H9 (cell line): ENCODE measurements at places on chromosomes 3 and 15. TPM values are rescaled to one million over a fixed set of nuclear protein-coding genes. Genes with fewer than 3 reads are reported as not detected.

GRCh38 chr3:149575961-149576564 is 81.8 kb downstream of the WWTR1 start:
- H3K27me3 ChIP-seq, result no peaks in the 10 kb centered on the region; the same call in 1 of the 2 replicates
- peaks cover 17% of the 10 kb centered on the region for H3K4me1 ChIP-seq
- H3K36me3 ChIP-seq, result peaks cover 8% of the 10 kb centered on the region

CAMK2N2 gene
- 12.6 and 13.9 TPM in 2 replicates for total RNA-seq

DNA sequence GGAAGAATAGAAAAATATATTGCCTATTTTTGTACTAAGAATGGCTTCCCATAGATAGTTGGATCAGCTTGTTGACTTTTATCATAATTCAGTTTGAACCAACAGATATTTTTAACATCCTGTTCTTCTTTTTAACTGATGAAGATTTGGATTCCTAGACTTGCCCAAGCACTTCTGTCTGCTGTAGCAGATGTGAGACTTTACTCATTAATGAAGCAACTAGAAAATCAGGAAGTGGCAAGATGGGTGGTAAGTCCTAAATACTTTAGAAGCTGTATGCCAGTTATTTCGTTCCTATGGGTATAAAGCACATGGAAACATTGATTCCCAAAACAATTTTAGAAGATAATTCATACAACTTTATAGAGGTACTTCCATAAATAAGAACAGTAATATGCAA is 8.4 kb downstream of the PIGB start:
- DNase-seq, result no peak
- H3K36me3 ChIP-seq, result no peaks in the 10 kb centered on the region
- H3K27me3 ChIP-seq, result no peaks in the 10 kb centered on the region
- no peaks in the 10 kb centered on the region for H3K4me1 ChIP-seq
- H3K4me3 ChIP-seq, result no peak overlapping the region

- no peaks in the 10 kb centered on the region for H3K4me1 ChIP-seq
- no peaks in the 10 kb centered on the region for H3K27me3 ChIP-seq
- H3K4me3 ChIP-seq, result no peak overlapping the region
- H3K36me3 ChIP-seq, result no peaks in the 10 kb centered on the region; the same call in 1 of the 3 replicates
Measured at GRCh38 chr3:187852842-187853730, 107.8 kb upstream of the BCL6 start.

- H3K36me3 ChIP-seq, result peaks cover 29% of the 10 kb centered on the region
- no peak for DNase-seq
- no peak overlapping the region for H3K27ac ChIP-seq
- peaks cover 18% of the 10 kb centered on the region; the same call in 1 of the 2 replicates for H3K4me1 ChIP-seq
- no peak overlapping the region for H3K4me3 ChIP-seq
Measured at GRCh38 chr15:98826658-98827057, 178.3 kb downstream of the IGF1R start.

DNA sequence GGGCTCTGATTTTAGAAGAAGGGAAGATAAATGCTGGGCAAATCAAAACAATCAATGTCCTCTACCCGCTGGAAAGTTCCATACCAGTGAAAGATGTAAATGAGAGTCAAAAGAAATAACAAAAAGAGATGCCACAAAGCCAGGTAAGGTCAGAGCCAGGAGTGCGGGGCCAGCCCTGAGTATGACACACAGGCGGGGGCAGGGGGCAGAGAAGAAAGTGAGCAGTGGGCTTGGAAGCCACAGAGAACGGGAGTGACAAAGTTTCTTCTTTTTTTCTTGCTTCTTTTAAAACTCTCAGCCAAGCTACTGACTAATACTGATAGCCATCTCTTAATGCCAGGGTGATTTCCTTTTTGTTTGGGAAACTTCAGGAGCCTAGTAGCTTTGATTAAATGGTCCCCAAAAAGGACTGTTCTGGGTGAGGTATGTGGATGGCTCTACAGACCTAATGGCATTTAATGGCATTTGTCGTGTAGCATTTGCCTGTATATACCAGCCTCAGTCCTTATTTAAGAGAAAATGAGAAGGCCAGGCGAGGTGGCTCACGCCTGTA is 23.1 kb upstream of the TSEN2 start:
- H3K27me3 ChIP-seq, result no peaks in the 10 kb centered on the region
- no peak for DNase-seq
- H3K4me1 ChIP-seq, result no peaks in the 10 kb centered on the region
- no peak overlapping the region for H3K27ac ChIP-seq

GRCh38 chr3:127970966-127971592 is 56.0 kb downstream of the KBTBD12 start:
- peak; percentile 45 for DNase-seq
- no peaks in the 10 kb centered on the region for H3K36me3 ChIP-seq
- H3K27ac ChIP-seq, result no peak overlapping the region
- no peak overlapping the region for H3K4me3 ChIP-seq

DNA sequence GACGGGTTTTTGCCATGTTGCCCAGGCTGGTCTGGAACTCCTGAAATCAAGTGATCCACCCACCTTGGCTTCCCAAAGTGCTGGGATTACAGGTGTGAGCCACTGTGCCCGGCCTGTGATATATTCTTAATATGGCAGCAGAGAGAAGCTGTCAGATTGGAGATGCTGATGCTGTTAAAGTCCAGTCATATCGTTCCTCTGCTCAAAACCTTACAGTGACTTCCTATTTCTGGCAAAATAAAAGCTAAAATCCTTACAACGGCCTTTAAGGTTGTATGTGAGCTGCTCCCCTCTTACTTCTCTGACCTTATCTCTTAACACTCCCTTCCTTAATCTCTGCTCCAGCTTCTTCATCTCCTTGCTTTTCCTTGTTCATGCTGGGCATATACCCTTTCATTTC is 26.6 kb upstream of the MGA start:
- DNase-seq, result no peak
- H3K36me3 ChIP-seq, result no peaks in the 10 kb centered on the region
- H3K27ac ChIP-seq, result no peak overlapping the region
- H3K4me3 ChIP-seq, result no peak overlapping the region
- no peaks in the 10 kb centered on the region for H3K27me3 ChIP-seq
- peaks cover 8% of the 10 kb centered on the region; the same call in 1 of the 2 replicates for H3K4me1 ChIP-seq

TLE3 gene
- total RNA-seq, result 91.3 and 98.2 TPM in 2 replicates

DNA sequence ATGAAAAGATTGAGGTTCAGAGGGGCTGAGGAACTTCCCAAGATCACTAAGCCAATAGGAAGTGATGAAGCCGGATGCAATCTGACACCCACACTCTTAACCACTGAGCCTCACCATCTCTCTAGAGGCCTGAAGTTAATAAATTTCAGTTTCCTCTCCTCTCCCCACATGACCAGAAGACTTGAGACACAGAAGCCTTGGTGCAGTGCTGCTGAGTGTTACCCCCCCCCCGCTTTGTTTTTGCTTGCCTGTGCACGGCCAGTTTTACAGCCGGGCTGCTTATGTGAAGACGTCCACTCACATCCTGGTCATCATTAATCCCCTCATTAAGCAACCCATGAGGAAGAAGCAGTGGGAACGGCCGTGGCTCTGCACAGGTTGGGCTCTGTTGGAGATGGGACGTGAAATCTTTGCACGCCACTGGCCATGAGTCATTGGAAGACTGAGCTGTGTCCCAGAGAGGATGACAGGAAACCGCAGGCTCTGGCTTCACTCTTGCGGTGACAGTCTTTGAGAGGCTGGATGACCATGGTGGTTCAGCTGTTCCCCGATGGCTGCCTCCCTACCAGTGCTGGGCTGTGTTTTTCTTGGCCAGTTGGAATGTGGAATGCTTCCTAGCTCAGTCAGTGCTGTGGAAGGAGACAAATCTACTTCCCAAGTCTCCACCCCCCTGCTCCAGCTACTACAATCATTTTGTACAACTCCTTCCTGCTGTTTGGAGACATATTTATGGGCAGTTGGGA is 232.6 kb upstream of the LRTM1 start:
- no peaks in the 10 kb centered on the region for H3K27me3 ChIP-seq
- no peak for DNase-seq
- H3K4me1 ChIP-seq, result no peaks in the 10 kb centered on the region
- H3K4me3 ChIP-seq, result no peak overlapping the region
- no peak overlapping the region for H3K27ac ChIP-seq

CFAP161 gene
- total RNA-seq, result 0.24 TPM in 1 of 2 replicates, not detected in the other

DNA sequence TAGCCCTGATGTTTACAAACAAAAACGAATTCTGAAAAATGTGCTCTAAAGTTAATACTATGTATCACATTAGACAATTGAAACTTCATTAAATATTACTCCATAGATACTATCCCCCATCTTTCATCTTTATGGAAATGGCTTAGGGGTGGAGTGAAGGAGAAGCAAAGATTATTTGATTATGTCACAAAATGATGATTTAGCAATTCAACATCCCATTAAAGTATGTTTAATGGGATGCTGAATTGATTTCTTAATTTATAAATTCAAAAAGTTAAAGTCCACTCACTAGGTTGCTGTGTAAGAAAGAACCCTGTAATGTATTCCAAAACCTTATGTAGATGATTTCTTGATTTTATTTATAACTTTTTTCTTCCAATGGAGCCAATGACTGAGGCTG is 201.1 kb downstream of the WDR72 start:
- no peak overlapping the region for H3K4me3 ChIP-seq
- H3K27me3 ChIP-seq, result no peaks in the 10 kb centered on the region
- H3K27ac ChIP-seq, result no peak overlapping the region
- H3K4me1 ChIP-seq, result no peaks in the 10 kb centered on the region
- no peak for DNase-seq
- no peaks in the 10 kb centered on the region for H3K36me3 ChIP-seq

SLITRK3 gene
- total RNA-seq, result 0.48 and 0.50 TPM in 2 replicates

DNA sequence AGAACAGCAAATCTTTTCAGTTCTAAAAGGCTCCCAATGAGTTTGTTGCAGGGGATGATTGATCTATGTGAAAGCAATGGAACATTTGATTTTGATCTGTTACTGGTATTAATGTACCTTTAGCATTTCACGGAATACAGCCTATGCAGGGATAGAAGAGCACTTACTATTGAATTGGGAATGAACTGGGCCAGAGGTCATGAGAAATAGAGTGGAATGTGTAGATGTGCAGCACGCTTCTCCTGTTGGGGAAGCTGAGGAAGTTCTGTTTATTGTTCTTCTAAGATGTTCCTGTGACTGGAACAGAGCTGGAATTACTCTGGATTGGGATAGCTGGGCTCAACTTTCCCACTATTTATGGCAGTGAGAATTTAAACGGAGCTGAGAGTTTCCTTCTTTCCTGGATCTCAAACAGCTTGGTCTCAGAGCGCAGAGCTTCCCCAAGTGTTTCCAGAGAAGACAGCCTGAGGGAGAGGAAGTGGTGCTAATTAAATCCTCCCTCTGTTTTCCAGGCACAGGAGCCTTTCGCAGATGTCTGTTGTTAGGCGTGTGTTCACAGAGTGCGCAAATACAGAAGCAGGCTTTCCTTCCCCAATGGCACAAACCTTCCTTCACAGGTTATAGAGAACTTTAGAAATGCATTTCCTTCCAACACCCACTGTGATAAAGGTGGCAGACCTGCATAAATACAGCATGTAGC is 32.5 kb downstream of the TPRG1 start:
- no peak for DNase-seq
- H3K4me3 ChIP-seq, result no peak overlapping the region
- no peaks in the 10 kb centered on the region for H3K36me3 ChIP-seq
- no peak overlapping the region for H3K27ac ChIP-seq
- no peaks in the 10 kb centered on the region for H3K4me1 ChIP-seq

DNA sequence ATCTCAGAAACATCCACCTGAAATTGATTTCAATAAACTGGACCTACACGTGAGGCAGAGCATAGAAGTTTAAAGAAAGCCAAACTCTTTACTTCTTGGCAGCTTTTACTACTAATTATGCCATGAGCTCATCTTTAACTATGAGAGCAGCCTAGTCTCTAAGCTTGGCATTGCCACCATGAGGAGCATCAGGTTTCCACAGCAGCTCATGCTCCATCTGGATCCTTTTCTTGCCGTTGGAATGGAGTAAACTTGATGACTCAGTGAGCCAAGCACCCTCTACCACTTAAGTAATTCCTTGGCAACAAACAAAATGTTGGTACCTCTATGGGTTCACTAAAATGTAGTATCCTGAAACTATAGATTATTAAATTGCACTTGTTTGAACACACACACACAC is 583.2 kb downstream of the EPHA3 start:
- no peak overlapping the region for H3K4me3 ChIP-seq
- no peak for DNase-seq
- no peak overlapping the region for H3K27ac ChIP-seq
- H3K4me1 ChIP-seq, result no peaks in the 10 kb centered on the region
- no peaks in the 10 kb centered on the region for H3K36me3 ChIP-seq
- no peaks in the 10 kb centered on the region for H3K27me3 ChIP-seq

CD200 gene
- total RNA-seq, result 51.6 and 56.0 TPM in 2 replicates

GRCh38 chr3:112327371-112327951 is 5.5 kb upstream of the CD200 start:
- no peaks in the 10 kb centered on the region for H3K27me3 ChIP-seq
- no peak overlapping the region for H3K4me3 ChIP-seq

DNA sequence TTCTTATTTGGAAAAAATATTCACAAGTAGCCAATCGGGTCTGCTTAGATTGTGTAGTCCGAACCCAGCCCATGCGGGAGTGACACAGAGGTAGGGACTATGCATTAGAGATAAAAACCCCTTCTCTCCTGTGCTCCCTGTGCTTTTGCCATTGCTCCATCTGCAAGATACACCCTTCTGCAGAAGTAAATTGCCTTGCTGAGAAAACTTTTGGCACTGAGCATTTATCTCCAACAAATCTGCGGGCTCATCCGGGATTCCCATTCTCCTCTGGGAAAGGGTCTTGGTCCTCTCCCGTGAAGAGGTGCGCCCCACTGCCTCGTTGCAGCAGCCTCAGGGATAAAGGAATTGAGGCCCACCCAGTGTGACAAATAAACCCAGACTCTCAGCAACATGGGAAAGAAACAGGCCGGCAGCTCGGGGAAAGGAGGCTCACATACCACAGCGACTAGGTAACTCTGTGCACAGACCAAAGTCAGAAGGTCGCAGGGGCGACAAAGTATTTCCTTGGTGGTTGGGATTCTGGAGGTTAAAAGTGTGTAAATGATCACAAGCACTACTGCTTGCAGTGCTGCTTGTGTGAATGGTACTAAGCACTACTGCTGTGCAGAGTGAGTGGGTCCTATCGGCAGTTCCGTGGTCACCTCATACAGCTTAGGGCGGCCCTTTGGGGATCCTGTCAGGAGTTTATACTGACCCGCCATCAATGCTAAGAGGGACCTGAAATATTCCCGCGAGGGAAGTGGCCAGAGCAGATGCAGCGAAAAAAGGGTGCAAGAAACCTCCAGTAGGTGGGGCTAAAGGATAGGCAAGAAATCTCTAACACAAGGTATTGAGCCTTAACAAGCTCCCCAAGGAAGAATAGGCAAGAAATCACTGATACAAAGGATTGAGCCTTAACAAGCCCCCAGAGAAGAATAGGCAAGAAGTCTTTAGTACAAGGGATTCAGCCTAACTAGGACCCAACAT is 54.3 kb downstream of the GSK3B start:
- no peaks in the 10 kb centered on the region; the same call in 1 of the 2 replicates for H3K4me1 ChIP-seq
- peaks cover 32% of the 10 kb centered on the region for H3K36me3 ChIP-seq
- peak overlapping the region; percentile 13; the same call in 1 of the 3 replicates for H3K4me3 ChIP-seq
- no peaks in the 10 kb centered on the region for H3K27me3 ChIP-seq

GRCh38 chr3:46400846-46401245 is 6.0 kb downstream of the CCR5AS start:
- H3K27ac ChIP-seq, result no peak overlapping the region
- H3K4me1 ChIP-seq, result no peaks in the 10 kb centered on the region
- H3K27me3 ChIP-seq, result no peaks in the 10 kb centered on the region
- no peak overlapping the region for H3K4me3 ChIP-seq
